ENCODE measurements at places on chromosomes 1 and 21.

- no peak for DNase-seq
Measured at GRCh38 chr21:21064353-21064752, 66.1 kb downstream of the NCAM2 start.

DNA sequence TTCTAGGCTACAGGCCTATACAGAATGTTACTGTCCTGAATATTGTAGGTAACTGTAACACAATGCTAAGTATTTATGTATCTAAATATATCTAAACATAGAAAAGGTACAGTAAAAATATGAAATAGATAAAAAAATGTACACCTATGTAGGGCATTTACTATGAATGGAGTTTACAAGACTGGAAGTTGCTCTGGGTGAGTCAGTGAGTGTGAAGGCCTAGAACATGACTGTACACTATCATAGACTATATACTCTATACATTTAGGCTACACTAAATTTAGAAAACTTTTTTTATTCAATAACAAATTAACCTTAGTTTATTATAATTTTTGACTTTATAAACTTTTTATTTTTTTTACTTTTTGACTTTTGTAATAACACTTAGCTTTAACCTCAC lies 136.9 kb downstream of the DUSP10 start:
- no peak for DNase-seq

- no peak for DNase-seq
Measured at GRCh38 chr1:51158263-51158662, 56.2 kb downstream of the C1orf185 start.

GRCh38 chr1:26790551-26790953 lies 2.8 kb downstream of the PIGV start:
- DNase-seq: no peak

DNA sequence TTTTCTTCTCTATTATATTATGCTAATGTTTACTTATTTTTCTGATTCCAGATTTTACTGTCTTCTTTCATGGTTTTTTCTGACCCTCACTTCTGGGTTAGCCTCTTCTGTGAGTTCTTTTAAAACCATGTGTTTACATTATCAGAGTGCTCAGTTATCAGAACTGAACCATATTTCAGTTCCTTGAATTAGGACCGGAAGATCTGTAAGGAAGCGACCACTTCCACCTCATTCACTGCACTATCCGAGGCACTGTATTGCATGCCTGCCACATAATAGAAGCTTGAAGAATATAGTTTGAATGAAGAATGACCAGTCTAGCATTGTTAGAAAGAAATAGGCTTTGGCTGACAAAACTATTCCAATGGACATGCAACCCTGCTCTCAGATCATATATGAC lies 281.0 kb upstream of the DEPDC1 start:
- DNase-seq: no peak

DNA sequence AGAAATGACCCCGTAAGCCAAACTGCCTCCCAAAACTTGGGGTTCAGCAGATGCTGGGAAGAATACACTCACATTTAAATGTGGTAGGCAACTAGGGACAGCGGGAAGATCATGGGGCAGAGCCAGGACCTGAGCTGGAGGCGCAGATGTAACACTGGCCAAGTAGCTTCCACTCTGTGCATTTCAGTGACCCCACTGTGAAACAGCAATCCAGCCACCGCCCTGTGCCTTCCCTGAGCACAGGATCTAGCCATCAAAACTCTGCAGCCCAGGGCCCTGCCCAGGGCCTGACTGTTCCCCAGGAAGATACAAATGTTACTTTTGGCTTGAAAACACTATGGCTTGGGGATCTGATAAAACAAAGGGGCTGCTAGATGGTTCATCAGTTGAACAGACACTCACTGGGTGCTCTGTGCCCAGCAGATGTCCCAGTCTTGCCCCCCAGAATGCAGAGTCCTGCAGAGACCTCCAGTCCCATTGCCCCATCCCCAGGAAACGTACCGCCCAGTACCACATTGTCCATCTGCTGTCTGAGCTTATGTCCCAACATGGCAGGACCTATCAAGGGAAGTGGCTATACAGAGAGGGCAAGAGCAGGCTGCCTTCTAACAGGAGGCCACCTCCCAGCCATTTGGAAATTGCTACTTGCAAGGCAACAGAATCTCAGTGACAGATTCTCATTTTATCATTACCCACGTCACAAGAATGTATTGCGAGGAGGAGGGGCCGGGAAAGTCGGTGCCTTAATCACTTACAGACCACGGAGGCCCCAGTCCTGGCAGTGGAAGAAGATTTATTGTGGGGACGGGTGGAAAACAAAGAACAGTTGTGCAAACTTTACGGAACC lies 124.0 kb downstream of the DMRTB1 start:
- DNase-seq: no peak

GRCh38 chr1:166166329-166166697 lies 488 bp downstream of the FAM78B start:
- DNase-seq: no peak

GRCh38 chr1:53155534-53155933 lies 13.1 kb upstream of the SLC1A7 start:
- DNase-seq: no peak

DNA sequence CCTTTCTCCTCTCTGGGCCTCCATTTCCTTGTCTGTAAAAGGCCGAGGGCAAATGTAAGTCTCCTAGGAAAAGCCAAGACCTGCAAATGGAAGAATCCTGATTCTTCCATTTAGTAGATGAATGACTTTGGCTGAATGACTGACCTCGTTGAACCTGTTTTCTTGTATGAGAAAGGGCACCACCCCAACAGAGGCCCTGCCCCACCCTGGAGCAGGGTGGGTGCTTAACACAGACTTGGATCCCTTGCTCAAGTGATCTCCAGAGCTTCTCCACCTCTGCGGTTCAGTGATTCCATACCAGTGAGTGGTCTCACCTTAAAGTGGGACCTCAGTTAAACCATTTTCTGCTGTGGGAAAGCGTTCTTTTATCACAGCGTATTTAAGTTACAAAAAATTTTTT lies 39.0 kb upstream of the GUCA2B start:
- no peak for DNase-seq

GRCh38 chr1:43753422-43753821 lies 46.1 kb downstream of the ST3GAL3 start:
- DNase-seq: no peak

DNA sequence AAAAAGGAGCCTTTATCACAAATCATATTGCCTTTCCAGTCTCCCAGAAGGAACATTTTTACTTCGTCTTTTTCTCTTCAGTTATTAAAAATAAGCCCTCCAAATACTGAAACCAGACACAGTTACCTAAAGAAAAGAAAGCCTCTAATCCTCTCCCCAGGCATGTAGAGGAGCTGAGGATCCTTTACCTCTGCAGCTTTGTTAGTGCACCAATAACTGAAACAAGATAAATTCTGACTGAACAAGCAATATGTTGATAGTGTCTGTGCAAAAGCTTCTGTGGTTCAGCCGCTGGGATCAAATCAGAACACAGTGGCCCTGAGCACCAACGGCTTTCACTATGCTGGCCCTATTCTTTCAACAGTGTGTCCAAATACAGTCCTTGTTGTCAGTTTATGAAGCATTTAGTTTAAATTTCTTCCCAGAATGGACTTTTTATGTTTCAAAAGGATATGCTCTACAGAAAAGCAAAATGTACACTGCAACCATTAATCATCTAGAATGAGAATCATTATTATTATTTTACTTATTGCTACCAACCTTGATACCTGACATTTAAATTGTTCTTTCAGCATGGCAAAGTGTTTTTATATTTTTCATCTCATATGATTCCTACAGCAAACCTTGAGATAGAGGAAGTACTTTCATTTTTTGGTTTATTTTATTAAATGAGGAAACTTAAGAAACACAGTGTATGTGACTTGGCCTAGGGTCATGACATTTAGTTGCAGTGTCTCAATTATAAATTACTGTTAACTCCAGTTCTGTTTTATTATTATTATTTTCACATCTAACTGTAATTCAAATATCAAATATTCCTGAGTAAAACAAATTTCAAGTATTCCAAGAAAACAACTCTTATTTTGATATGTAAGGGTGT lies 217.9 kb downstream of the NEGR1 start:
- no peak for DNase-seq

- DNase-seq: no peak
Measured at GRCh38 chr1:29664711-29665110, 428.4 kb downstream of the PTPRU start.
